ENCODE measurements at places on chromosomes 5 and 9.
A peak's percentile ranks its signal among the peaks of the same experiment; 100 is the strongest.

DNA sequence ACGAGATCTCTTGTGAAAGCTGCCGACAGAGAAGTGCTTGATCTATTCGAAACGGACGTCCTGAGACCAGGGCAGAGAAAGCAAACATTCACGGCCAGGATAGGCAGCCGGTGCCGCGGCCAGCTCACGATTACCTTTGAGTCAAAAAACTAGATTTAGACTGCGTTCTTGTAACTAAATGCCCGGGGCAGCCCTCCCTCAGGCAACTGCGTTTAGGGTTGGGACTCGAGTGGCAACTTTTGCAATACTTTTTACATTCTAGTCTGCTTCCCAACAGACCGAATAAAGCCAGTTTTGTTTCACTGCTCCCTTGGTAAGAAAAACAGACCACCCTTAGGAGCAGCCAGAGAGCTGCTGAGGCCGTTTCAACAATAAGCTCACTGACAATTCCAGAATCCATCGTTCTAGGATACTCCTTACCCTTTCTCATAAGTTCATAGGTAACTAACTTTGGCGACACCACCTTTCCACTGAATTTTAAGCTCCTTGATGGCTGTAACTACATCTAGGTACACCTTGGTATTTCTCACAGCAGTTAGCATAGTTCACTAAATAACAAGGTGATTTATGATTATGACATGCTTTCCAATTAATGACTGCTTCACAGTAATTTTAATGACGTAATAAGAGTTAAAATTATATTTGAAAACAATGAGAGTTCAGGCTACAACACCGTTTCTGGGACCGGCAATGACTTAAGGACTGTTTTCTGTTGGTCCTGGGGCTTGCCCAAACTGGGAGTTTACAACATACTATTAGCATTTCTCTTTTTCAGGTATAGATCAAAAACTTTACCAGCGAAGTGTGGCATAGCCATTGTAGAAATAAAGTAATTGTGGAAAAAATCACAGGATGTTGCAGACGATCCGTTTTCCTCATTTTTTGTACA is 899 bp upstream of the RAPGEF6 start:
- DNase-seq: peak; percentile 33

DNA sequence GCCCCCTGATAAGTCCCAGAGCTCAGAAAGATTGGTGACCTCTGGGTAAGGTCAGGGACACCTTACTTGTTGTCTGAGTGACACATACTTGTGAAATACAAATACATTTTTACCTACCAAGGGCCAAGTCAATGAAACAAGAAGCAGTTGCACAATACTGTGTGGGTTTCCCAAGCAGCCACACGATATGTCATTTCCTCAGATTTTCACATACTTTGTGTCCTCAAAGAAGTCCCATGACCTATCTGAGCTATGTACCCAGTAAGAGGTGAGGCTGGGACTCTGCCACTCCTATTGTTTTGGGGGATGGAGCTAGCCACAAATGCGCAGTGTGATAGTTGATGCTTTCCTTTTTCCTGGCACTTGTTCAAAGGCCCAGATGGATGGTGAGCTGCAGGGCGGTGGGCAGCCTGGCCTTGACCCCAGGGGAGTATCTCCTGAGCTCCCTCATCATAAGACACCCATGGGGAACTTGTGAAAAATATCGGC is 4.8 kb upstream of the SLC25A51 start:
- DNase-seq: no peak

GRCh38 chr5:34817558-34818351 is 21.2 kb upstream of the TTC23L start:
- DNase-seq: no peak

GRCh38 chr9:38000735-38001134 is 68.3 kb downstream of the SHB start:
- DNase-seq: no peak

DNA sequence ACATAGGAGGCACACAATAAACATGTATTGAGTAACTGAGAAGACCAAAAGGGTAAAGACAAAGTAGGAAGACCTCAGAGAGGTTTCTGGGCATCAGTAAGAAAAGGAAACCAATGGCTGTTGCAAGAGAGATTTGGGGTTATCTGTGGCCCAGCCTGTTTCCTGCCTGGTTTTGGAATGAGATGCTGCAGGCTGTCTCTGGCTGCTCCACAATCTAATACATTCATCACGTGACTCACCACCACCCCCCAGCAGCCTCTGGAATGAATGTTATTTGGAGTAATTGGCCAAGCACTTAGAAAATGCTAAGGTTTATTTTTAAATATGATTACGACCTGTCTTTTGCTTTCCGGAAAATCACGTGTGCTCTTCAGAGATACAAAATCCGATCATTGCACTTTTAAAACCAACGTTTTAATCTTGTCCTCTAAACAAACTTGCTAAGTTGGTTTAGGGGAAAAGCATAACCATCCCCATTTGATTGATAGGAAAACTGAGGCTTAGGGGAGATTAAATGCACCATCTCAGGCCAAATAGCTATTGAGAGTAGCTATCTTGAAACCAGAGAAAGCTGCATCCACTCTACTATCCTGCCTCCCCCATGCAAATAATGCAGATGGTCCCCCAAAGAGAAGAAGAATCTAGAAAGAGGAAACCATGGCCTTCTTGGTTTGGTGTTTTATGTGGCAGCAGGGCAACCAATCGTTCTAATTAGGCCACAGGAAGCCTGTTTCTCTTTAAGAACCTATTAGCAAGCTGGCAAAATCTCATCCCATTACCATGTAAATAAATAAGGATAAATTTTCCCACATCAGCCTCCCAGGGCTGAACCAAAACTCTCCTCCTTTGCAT is 151.8 kb upstream of the ADRA1B start:
- DNase-seq: no peak

- no peak for DNase-seq
Observed at GRCh38 chr5:9157811-9158210, 388.1 kb downstream of the SEMA5A start.

- DNase-seq: no peak
Observed at GRCh38 chr5:134567641-134568336, 42.3 kb downstream of the JADE2 start.

GRCh38 chr5:177336603-177337494 is 14.6 kb downstream of the LMAN2 start:
- no peak for DNase-seq

- no peak for DNase-seq
Observed at GRCh38 chr5:150058480-150059126, 27.8 kb downstream of the CSF1R start.

- no peak for DNase-seq
Observed at GRCh38 chr5:159601216-159601615, 270.9 kb upstream of the IL12B start.

DNA sequence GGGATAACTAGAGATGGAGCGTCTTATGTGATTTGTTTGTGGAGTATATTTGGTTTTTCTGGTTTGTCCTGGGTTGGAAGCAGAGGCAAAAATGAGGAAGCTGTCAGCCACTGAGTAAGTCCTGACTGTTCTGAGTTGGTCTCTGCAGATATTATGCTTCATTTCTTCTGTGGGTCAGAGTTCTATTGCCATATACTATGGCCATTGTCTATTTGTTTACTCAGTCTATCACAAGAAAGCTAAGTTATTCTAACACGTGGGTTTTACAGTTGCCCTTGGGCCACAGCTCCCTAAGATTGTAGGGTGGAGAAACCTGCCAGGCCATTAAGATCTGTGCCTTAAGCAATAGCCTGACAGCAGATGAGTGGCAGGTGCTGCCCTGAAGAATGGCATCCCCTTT is 3.0 kb upstream of the CTSV start:
- no peak for DNase-seq

GRCh38 chr5:175897285-175897684 is 25.9 kb downstream of the CPLX2 start:
- DNase-seq: no peak

DNA sequence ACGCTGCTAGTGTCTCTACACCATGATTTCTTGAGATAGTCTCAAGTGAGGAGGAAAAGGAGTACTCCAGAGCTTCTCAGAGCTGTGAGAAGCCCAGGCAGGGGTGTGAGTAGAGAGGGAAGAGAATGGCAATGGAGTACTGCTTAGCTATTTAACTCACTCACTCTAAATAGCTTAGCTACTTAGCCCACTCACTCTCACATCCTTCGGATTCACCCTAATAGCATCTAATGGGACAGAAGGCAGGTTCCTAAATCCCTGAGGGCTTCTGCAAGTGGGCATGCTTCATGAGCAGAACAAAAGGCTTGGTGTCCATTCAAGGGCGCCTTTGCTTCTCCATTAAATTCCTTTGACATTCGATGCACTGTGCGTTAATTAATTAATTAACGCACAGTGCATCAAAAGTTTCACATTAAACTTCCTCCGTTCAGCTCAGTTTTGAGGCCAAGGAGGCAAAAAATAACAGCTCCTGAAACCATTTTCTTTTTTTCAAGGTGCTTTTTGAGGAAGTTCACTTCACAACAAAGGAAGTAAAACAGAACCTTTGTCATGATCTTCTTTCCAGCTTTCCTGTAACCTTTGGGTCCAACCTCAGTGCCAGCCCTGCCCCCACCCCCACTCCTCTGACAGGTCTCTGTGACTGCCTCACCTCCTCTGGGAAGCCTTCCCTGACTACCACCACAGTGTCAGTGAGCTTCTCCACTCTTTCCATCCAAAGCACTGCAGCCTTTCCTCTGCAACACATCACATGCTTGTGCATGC is 294.0 kb downstream of the SEC61B start:
- DNase-seq: no peak

DNA sequence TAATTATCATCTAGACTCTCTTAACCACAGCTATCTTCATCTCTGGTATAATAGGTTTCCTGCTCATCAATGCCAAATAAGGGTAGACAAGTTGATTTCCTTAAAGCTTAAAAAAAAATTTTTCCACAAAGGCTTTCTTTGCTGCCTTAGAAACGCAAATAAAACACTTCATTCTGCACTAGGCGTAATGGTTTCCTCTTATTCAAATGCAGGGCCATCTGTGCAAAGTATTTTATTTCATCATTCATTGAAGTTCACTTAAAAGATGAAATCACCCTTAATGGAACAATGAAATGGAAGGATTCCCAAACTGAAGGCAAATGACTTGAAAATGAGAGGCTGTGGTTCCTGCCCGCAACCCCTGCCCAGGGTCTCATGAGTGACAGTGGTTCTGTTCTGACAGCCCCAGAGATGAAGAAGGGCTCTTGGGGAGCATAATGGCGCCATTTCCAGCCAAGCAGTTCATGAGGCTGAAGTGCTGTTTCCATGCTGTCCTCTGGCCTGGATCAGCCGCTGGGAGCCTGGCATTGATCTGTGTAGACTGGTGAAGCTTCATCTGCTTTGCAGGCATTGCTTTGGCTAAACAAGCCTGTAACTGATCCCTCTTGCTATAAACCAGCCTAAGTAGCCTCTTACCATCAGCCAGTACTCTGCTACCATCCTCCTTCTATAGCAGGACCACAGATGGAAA is 276.9 kb upstream of the WWC1 start:
- no peak for DNase-seq
